ENCODE measurements at places on chromosomes 5 and 9.

DNA sequence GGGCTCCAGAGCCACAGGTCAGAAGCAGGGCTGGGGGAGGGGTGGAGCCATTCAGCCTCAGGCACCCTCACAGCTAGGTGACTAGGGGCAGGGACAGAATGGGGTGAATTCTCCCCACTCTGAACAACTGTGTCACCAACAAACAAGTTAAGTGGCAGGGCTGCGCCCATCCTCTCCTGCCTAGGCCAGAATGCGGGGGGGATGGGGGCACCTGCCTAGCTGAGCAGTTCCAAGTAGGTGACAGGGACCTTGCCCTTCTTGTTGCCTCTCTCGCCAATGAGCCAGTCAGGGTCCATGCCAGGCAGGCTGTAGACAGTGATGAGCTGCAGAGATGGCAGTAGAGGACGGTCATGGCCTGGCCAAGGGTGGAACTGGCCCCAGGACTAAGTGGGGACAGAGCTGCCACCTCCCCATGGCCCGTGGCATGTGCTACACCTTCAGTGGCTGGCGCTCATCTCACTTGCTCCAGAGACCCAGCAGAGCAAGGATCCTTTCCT, 19.6 kb downstream of the SH3GLB2 start:
- no peak for DNase-seq

DNA sequence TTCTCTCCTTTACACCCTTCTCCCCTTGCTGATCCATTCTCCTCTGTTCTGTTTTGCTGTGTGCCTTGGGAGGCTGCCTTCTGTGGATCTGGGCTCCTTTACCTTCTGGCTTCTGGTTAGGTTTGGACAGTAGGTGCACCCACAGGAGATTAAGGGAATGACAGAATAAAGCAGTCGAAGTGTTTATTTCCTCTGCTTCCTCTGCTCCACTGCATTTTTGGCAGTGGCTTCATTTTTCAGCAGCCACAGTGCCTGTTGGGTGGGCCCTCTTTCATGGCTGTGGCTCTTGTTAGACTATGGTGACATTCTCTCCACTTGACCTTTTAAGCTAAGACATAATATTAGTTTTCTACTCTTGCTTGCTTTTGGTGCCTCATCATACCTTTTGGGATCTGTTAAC, 144.1 kb downstream of the CCDC171 start:
- no peak for DNase-seq

DNA sequence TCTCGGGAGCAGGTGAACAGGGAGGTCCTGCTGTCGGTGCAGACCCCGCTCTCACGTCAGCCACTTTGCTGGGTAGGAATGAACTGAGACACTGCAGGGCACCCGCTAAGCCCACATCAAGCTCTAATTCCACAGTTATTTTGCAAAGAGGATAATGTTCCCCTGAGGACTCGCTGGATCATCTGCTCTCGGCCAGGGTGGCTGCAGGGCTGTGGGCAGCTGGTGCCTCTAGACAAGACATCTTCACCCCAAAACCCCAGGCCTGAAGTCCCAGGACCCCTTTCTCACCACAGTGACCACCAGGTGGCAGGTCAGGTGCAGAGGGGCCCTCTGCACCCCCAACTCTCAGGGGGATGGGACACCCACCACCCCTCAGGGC, 135.1 kb upstream of the PPP1R26 start:
- DNase-seq = no peak

GRCh38 chr5:148857474-148857873, 31.1 kb downstream of the ADRB2 start:
- no peak for DNase-seq

- DNase-seq = peak; percentile 63
Measured at GRCh38 chr5:172769616-172770373, 1.2 kb downstream of the DUSP1 start.

GRCh38 chr9:72827950-72828731, 124.7 kb downstream of the ALDH1A1 start:
- DNase-seq = no peak

- DNase-seq = no peak
Measured at GRCh38 chr9:137383081-137383783, 39.7 kb downstream of the EXD3 start.

- DNase-seq = no peak
Measured at GRCh38 chr5:102863764-102864560, 108.9 kb downstream of the PAM start.

DNA sequence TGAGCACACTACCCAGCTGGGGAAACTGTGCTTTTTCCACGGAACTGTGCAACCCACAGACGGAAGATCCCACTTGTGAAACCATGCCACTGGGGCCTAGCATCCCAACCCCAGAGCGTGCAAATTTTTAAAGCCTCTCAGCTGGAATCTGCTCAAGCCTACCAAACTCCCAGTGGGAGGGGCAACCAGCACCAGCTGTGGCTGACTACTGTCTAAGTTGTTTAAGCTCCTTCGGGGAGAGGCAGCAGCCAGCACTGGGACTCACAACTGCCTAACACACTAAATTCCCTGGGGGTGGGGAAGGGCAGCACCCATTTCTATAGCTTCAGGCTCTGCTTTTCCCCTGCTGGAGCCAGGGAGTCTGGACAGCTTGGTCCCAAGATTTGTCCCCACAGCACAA, 287.6 kb upstream of the MSX2 start:
- DNase-seq = no peak

GRCh38 chr9:129224618-129225489, 46.8 kb upstream of the IER5L start:
- DNase-seq = no peak

DNA sequence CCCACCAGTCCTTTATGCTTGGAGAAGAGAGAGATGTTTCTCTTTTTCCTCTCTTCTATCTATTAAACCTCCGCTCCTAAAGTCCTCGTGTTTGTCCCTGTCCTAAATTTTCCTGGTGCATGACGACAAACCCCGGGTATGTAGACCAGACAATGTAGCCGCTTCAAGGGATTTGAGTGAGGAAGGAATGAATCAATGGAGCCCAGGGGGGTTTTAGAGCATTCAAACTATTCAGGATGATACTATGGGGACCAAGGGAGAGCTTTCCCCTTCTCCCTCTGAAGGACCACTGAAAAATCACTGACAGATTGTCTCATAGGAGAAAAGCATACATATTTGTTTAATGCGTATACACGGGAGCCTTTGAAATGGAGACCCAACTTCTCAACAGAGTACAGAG, 18.4 kb downstream of the CEL start:
- no peak for DNase-seq

- no peak for DNase-seq
Measured at GRCh38 chr5:143374496-143375217, 28.8 kb downstream of the NR3C1 start.

GRCh38 chr5:93721511-93721910, 19.9 kb downstream of the POU5F2 start:
- no peak for DNase-seq

- peak; percentile 35 for DNase-seq
Measured at GRCh38 chr9:129834489-129835127, 467 bp downstream of the C9orf78 start.

GRCh38 chr5:168356592-168356991, 65.1 kb downstream of the WWC1 start:
- no peak for DNase-seq

DNA sequence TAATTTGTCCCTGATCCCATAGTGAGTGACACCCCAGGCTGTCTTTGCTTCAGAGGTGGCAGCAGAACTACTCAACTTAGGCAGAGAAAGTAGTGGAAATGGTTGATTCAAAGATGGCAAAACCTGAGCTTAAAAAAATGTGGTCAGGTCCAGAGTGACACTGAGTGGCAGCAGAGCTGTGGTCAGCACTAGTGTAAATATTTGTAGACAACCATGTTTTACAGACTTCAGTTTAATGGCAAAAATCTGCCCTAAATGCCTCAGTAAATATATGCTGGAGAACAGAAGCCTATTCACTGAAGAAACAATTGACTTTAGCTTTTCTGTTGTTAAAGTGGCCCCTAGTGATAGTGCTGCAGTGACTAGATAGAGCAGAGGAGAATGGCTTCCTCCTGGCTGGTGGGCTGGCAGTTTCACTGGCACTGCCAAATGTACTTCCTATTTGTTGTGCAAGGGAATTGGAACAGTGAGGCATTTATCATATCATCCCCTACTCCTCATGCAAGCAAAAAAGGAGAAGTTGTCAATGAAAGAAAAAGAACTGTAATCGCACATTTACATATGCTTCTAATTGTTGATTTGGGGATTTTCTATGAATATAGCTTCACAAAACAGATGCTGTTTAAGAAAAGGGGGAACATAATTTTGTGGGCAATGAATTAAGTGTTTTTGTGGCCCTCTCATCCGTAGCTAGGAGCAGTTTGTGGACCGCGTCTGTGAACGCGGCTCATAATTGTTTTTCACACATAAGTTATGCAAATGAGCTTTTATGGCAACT, 12.0 kb downstream of the PBX3 start:
- DNase-seq = no peak

GRCh38 chr5:111680737-111681413, 76.1 kb downstream of the NREP start:
- no peak for DNase-seq

- DNase-seq = no peak
Measured at GRCh38 chr9:88321764-88322163, 66.5 kb upstream of the SPIN1 start.

GRCh38 chr9:128550770-128551656, 1.4 kb upstream of the SPTAN1 start:
- no peak for DNase-seq

DNA sequence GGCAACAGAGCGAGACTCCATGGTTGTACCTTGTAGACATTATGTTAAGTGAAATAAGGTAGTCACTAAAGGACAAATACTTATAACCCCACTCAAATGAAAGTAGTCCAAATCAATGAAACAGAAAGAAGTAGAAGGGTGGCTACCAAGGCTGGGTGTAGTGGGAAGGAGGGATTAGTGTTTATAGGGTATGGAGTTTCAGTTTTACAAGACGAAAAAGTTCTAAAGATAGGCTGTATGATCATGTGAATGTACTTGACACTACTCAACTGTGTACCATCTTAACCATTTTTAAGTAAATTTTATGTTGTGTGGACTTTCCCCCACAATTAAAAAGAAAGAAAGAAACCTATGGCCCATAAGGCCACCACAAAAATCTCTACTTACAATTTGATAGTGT, 32.2 kb downstream of the ALDH7A1 start:
- no peak for DNase-seq

Data from natural killer cell (primary cell).